Gastrocnemius medialis (tissue), 4 donors: ENCODE measurements at places on chromosomes 5 and 9.

DNA sequence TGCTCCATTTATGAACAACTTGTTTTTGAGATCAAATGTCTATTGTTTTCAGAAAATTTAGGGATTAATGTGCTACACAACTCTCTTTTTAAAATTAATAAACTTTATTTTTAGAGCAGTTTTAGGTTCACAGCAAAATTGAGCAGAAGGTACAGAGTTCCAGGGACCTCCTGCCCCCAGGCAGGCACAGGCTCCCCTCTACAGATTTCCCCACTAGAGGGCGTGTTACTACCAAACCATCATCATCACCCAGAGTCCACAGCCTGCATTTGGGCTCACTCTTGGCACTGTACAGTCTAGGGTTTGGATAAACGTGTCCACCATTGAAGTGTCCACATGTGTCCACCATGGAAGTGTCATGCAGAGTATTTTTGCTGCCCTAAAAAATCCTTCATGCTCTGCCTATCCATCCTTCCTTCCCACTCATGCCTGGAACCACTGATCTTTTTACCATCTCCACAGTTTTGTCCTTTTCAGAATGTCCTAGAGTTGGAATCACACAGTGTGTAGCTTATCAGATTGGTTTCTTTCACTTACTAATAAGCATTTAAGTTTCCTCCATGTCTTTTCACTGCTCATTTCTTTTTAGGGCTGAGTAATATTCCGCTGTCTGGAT is 61.7 kb downstream of the MRPL36 start:
- no peak for DNase-seq

GRCh38 chr9:136546697-136547501 is 1.1 kb upstream of the NOTCH1 start:
- peak; percentile 48 for DNase-seq

GRCh38 chr5:104347119-104347708 is 784.6 kb upstream of the NUDT12 start:
- no peak for DNase-seq

- no peak for DNase-seq
Observed at GRCh38 chr9:93093127-93093876, 2.7 kb upstream of the CARD19 start.

- DNase-seq: peak; percentile 46
Observed at GRCh38 chr5:150641006-150641570, 628 bp downstream of the SYNPO start.

DNA sequence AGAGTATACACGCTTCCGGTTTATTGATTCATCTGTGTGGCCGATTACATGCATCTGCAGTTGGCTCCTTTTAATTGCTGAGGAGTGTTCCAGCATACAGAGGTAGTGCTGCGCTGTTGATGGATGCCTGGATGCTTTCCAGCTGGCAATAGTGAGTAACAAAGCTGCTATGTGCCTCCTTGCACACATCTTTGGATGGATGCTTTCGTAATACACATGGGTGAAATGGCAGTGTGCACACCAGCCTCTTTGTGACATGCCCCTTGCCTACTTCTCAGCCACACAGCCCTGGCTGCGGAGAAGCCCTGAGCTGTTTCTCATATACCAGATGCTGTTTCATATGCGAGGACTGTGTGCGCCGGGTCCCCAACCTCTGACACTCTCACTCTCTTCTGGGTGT is 151.0 kb downstream of the GADD45G start:
- DNase-seq: no peak

DNA sequence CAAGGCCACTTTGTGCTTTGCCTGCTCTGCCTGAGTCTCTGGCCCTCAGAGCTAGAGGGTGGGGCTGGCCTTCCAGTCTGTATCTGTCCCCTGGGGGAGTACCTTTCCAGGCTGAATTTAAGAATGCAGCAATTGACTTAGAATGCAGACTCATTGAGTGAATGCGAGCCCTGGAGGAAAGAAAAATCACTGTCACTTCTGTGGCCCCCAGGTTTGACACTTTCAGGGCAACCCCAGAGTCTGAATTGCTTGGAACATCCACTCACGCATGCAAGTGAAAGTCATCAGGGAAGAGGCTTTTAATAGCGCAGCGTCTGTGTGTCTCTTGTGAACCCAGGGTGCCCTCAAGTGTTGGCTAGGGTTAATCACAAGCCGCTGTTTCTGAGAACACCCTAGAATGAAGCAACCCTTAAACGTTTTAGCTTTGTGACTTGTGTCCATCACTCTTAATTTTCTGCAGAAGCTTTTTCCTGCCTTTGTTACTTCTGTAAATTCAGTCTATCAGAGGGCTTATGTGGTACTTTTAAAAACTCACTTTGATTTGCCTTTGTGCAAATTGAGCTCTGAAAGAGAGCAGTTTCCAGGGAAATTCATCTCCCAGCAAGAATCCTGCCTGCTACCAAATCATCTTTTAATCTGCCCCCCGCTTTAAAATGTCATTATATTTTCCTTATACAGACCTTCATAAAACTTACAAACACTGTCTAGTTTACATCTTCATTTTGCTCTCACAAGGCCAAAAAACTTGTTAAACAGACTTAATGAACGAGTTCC is 146.8 kb upstream of the IQGAP2 start:
- peak; percentile 11 for DNase-seq

- DNase-seq: no peak
Observed at GRCh38 chr5:74040065-74040551, 414.1 kb downstream of the ARHGEF28 start.
